ENCODE measurements at places on chromosomes 3 and 15.

DNA sequence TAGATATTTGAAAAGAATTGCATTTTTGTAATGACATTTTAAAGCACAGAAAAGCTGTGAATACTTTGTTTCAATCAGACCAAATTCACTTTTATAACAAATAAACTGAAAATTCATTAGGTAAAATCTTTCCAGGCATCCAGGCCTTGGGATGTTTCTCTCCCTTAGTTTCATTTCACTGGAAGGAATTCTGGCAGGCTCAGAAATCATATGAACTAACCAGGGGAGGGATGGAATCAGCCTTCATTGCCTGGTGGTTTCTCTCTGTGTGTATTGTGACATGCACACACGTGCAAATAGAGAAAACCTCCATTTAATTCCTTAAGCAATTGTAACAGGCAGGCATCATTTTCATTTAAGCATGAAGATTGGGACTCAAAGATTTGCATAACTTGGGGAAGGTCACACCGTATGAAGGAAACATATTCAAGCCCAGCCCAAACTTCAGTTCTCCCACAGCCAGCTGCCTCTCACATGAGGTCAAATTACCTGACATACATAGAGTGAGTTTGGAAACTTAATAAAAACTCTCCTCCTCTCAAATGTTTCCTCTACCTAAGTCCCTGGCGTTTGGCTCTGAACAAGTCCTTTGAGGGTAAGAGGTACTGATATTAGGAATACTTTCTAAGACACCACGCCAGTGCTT is 376.1 kb upstream of the MCTP2 start:
- no peak for DNase-seq

GRCh38 chr3:158109295-158109803 is 540 bp upstream of the RSRC1 start:
- DNase-seq: no peak

DNA sequence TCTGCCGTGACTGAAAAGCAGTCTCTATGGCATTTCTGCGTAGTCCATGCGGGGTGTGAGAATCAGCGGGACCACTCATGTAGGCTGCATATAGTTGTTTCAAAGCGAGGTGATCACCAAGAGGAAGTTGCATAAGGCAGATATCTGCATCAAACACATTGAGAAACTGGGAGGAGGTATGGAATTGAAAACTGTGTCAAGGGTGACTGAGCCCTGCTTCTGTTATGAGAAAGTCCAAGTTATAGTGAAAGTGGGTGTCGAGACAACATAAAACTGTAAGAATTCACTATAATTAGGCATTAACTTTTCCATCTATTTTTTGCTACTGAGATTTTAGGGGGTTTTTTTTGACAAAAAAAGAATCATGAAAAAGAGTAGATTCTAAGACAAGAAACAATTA is 109.3 kb downstream of the ZIC1 start:
- DNase-seq: no peak

GRCh38 chr15:67573194-67573593 is 30.7 kb downstream of the MAP2K5 start:
- no peak for DNase-seq

- no peak for DNase-seq
Observed at GRCh38 chr3:142098964-142099363, 50.4 kb downstream of the TFDP2 start.

GRCh38 chr15:51658664-51659063 is 22.6 kb upstream of the SCG3 start:
- no peak for DNase-seq
